CD14-positive monocyte (primary cell): ENCODE measurements at places on chromosomes 12 and 14.
A peak's percentile ranks its signal among the peaks of the same experiment; 100 is the strongest.

- no peak for DNase-seq
Observed at GRCh38 chr12:114192549-114192948, 213.4 kb downstream of the TBX5 start.

DNA sequence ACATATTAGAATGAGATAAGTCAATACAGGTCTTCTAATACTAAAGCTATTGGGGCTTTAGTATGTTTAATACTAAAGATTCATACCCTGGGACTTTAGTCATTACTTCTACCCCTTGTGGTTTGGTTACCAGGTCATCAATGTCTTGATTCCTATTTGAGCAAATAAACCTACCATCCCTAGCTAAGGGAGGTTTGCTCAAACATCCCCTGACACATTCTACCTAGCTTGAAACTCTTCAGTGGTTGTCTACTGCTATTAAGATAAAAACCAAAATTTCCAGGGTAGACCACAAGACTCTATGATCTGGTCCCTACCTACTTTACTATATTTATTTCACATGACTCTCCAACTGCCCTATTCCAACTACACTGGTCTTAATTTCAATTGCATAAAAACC, 7.3 kb upstream of the C2CD5 start:
- DNase-seq = no peak

- DNase-seq = no peak
Observed at GRCh38 chr14:41663473-41663850, 56.8 kb downstream of the LRFN5 start.

DNA sequence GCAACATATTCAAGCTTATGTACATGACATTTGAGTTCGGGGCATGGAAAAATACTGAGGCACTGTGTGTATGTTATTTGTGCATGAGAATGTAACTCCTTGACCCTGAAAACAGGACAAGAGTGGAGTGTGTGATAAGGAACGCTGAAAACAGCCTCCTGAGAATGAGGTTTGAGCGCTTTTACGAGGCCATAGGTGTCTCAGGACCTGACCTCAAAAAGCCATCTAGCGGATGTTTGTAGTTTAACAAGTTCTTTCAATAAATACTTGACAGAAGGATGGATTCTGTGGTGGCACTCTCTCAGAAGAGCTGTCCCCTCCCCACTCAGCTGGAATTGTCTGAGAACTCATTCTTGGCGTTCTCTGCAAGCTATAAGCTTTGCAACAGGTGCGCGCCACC, 350.5 kb upstream of the TMTC1 start:
- no peak for DNase-seq

DNA sequence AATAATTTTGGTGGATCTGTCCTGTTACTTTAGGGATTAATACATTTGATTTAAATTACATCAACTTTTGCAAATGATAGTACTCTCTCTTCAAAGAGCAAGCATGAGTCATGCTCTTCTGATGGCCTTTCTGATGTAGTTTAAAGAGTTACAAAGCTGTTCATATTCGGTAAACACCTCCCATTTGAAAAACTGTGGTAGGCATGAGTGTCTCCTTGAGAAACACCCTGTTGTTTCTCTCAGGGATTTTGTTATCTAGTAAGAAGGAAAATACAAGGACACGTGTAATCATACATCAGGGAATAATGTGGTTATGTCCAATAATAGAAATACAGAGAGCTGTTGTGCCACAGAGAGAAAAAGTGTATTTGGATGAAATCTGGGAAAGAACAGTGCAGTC, 53.3 kb upstream of the E2F7 start:
- no peak for DNase-seq

DNA sequence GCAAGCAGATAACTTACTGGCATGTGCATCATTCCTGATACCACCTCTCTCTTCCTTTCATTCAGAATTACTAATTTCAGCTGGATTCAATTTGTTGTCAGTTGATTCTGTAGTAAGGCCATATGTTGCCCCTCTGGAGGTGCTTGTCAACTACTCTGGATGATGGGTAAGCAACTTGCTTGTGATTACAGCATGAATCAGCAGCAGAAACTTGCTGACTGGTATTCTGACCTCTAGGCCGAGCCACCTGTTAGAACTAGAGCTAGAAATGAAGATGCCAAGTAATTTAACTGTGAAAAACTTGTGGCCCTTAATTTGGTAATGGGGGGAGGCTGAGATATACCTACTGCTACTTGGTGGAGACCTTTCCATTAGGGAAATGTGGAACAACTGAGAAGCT, 5.1 kb downstream of the RNF10 start:
- DNase-seq = no peak

GRCh38 chr12:12445882-12446181, 89.0 kb downstream of the BORCS5 start:
- DNase-seq = no peak

DNA sequence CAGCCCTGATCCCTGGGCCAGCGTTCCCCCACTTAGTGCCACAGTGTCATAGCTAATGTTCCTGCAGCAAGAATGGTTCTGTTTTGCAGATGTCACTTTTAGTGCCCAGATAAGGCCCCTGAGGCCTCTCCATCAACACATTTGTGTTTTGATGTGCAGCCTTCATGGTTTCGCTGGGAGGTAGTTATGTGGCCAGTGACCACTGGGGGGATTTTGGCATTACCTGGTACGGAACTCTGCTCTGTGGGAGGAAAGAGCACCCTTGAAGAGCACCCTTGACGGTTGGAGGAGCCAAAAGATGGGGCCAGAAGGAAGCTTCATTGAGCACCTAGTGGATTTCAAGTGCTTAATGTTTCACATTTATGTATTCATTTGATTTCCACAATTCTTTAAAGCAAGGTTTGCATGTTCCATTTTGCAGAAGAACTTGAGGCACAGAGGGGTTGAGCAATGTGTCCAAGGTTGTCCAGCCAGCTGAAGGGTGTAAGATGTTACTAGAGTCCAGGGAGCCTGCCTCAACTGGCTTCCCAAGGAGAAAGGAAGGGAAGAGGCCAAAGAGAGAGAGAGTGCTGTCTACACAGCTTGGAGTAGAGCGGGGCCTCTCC, 13.0 kb downstream of the SERPINA11 start:
- DNase-seq = no peak

GRCh38 chr14:65937960-65938316, 525.4 kb downstream of the FUT8 start:
- no peak for DNase-seq

DNA sequence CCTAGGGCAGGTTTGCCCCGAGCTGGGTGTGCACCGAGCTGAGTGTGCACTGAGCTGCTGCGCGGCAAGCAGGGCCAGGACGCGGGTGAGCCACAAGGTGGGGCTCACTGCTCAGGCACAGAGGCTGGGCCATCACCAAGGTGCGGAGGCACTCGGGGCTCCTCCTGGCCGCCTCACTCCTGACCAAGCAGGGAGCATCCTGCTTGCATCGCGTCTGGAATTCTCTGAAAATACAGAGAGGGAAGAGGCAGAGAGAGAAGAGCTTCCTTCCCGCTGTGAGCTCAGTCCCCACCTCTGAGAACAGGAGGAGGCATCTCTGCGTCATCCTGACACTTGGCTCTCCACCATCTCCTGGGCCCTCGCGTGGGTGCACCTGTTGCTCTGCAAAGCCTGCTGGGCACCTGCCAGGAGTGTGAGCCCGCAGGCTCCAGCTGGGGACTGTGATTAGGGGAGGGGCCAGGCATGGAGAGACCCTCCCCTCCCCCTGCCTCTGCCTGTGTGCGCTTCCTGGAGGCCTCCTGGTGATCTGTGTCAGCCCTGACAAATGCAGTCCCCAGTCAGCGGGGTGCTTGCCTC, 116.3 kb downstream of the GLT1D1 start:
- no peak for DNase-seq

DNA sequence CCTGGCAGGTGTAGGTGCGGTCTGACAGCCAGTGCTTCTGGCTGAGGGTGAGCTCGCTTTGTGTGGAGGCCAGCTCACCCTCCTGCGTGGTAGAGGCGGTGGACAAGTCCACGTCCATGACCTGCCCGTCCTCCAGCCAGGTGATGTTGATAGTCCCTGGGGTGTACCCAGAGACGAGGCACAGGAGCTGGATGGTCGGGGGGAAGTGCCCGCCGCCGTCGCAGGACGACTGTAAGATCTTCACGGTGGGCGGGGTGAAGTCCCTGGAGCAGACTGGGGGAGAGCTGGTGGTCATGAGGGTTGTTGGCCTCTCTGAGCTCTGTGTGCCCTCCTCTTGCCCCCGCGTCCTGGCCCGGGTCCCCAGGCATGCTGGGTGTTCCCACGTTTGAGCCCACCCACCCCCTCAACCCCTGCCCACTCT, 74.6 kb downstream of the TMEM121 start:
- no peak for DNase-seq

DNA sequence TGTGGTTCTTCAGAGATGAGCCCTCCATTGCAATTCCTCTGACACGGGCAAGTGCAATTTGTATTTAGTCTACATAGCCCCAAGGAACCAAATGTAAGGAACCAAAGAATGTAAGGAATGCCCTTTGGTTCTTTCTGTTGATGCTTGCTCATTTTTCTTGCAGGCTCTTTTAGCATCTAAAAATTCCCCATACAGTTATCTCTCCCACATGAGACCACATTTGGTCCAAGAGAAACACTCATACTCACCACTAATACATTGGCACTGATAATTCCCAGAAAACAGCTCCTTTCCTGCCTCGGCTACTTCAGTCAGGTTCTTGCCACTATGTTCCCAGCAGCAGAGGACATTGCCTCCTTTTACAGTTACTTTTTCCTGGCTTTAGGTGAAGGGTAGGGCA, 332.6 kb downstream of the AEBP2 start:
- DNase-seq = no peak

- peak; percentile 37 for DNase-seq
Observed at GRCh38 chr12:100234591-100235304, 32.1 kb downstream of the DEPDC4 start.

DNA sequence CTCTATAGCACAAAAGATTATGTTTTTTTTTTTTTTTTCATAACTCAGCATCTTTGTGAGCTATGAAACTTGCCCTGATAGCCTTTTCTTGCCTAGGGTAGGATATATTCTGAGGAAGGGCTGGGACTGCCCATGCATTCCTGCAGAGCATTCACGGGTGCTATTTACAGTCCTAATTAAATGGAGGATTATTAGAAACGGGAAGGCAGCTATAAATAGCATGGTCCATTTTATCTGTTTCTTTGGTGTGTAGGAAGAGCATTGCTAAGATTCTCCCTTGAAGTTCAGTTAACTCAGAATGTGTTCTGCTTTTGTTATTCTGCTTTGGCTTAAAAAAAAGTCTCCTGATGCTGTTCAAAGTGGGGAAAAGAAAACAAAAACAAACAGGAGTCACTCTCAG, 630.9 kb downstream of the DIO2 start:
- DNase-seq = no peak

GRCh38 chr12:76242813-76243550, 105.2 kb downstream of the BBS10 start:
- no peak for DNase-seq

DNA sequence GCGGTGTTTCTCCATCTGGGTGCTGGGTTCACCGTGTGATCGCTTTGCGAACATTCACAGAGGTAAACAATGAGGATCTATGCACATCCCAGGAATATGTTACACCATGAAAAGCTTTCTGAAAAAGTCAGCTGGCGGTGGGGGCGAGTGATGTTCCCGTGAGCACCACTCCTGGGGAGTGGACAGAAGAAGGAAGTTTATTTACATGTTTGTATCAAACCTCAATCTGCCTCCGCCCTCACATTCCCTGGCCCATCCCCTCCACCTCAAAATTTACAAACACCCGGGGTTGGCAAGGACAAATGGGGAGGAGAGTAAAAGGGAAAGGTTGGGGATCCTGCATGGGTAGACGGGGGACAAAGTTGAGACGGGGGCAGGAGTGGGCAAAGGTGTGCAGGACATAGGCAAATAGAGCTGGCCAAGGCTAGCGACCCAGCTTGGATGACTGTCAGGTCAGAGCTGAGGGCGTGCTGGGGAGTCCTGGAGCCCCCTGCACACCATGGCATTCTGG, 6.9 kb downstream of the TNFRSF1A start:
- no peak for DNase-seq

DNA sequence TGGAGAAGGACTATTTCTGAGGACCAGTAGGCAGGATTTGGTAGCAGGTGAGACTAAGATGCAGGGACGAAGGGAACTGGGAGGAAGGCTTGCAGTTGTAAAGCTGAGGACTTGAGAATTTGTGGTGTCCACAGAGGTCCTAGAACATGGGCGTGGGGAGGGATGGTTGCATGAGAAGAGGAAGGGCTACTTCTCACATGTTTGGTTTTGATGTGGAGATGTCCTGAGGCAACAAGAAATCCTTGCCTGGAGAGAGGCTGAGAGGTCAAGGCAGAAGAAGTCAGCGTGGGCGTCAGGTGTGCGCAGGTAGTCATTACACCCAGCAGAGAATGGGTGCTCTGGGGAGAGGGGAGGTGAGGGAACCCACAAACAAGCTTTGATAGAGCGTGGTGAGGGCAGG, 5.7 kb upstream of the RABGGTA start:
- DNase-seq = peak; percentile 42

DNA sequence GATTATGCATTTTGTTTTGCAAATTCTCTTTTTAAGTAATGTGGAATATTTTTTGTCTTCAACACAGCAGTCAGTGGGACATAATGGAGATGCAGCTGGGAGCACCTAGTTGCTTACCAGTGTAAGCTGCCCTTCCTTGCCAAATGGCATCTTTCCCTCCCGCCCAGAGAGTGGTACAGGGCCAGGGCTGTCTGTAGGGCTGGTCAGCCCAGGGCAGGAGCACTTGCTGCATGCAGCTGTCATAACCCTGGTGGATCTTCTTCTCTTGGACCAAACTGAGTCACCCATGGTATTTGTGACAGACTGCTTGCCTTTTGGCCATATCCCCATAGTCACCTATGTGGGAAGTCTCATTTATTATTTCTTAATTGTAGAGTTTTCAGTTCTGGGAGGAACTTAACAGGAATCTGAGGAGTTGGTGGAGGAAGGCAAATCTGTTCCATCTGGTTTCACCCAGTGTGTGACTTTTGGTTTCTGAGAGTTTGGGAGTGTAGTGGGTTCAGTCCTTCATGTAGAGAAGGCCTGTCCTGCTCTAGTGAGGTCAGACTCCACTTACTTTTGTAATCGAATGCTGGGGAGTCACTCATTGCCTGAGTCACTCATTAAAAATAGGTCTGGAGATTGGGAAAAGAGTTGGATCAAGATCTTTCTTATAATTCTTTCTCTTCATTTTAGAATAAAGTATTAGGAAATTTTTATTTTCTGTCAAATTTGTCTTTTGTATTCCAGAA, 62.0 kb upstream of the ASPG start:
- DNase-seq = no peak

DNA sequence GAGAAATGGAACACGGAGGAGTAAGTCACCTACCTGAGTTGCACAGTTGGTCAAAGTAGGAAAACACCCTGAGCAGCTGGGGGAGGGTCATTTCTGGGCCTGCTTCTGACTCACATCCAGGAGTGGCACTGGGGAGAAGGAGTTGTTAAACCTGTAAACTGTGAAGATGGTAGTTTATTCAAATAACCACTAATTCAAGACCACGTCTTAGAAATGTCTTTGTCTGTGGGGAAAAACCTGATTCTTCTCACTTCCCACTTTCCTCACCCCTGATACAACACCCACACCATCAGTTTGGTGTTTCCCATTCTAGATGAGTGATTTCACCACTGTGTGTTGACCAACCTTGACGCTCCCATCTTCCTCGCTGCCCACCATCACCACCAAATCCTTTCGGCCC, 207.1 kb downstream of the ANO4 start:
- DNase-seq = no peak
